ENCODE measurements at places on chromosomes 13 and 19. TPM values are rescaled to one million over a fixed set of nuclear protein-coding genes. Genes with fewer than 3 reads are reported as not detected.

The PEG3 gene
- total RNA-seq: 7.7 TPM

The PVR gene
- 42.8 TPM for total RNA-seq

The RASGRP4 gene
- total RNA-seq: 3.5 TPM

The FFAR1 gene
- not detected for total RNA-seq

The KCNC3 gene
- 8.6 TPM for total RNA-seq

The DNAAF3 gene
- total RNA-seq: 7.3 TPM

The DACT3 gene
- total RNA-seq: 31.0 TPM

The THOP1 gene
- total RNA-seq: 44.5 TPM

The LGALS7B gene
- 3.1 TPM for total RNA-seq

The IGFL3 gene
- total RNA-seq: not detected

The PALM gene
- total RNA-seq: 26.1 TPM

The SWSAP1 gene
- total RNA-seq: 4.9 TPM

The HIPK4 gene
- total RNA-seq: not detected

DNA sequence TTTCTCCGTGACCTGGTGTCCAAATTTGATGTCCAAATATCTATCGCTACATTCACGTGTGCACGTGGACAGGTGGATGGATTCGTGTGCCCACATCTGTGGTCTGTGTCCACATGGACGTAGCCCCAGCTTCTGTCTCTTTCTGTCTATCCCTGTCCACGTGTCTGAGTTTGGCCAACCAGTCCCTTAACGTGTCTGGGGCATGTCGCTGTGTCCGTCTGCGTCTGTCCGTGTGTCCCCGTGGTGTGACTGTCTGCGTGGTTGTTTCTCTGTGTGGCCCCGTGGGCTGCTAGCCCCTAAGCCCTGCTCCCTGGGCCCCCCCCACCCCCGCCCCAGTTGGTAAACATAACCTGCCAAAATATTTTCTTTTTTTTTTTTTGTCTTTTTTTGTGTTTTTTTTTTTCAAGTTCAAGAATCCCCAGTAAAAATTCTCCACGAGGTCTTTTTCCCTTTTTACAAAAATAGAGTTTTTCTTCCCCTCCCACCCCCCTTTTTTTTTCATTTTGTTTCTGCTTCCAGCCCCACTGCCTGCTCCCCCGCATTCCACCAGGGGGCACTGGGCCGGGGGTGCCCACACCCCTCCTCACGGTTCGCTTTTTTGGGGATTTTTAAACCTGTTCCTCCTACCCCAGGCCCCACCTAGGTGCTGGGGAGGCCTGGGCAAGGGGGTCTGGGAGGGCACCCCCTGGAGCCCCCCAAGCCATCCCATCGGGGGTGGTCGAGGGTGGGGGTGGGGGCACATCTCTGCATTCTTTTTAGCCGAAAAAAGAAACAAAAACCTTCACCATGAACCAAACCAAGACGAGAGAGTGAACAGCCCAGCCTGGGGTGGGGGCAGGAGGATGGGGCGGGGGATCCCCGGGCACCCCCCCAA, 18.3 kb downstream of the PRKCSH start:
- DNase-seq: no peak

GRCh38 chr13:113904411-113904810, 40.5 kb upstream of the GAS6 start:
- DNase-seq: peak; percentile 65

GRCh38 chr19:11239377-11240000, at the start of gene ANGPTL8:
Gene ANGPTL8, plus strand, starts transcription at chr19:11239619. Its CDS starts 19 bp downstream, at chr19:11239638.
- no peak for DNase-seq

GRCh38 chr13:40470660-40471059, 195.8 kb downstream of the FOXO1 start:
- peak; percentile 28 for DNase-seq

GRCh38 chr13:114109641-114110041, 22.8 kb downstream of the RASA3 start:
- no peak for DNase-seq

- DNase-seq: no peak
Measured at GRCh38 chr19:10207026-10207425, 12.3 kb upstream of the DNMT1 start.

- DNase-seq: no peak
Measured at GRCh38 chr13:85738696-85739320, 60.4 kb downstream of the SLITRK6 start.

DNA sequence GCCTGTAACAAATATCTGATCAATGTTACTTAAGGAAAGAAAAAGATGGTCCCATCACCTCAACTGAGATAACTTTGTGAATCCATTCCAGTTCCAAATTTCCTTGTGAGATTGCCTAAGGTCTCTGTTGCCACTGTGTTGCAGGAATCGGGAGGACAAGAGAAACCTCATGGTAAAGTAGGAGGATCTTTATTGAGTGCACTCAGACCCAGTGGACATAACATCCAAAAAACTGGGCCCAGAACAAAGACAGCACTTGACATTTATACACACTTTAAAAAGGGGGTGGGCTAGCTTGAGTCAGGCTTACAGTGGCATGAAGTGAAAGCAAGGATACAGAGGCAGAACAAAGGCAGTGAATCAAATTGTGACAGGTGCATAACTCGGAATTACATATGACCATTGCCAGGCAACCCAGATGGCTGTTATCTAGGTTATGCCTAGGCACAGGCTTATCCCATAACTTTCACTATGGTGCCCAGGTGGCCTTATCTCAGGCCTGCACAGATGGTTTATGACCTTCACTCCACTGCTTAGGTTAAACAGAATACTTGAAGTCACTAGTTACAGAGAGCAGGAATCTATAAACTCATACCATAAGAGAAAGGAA, 459.4 kb upstream of the PCDH20 start:
- DNase-seq: no peak

DNA sequence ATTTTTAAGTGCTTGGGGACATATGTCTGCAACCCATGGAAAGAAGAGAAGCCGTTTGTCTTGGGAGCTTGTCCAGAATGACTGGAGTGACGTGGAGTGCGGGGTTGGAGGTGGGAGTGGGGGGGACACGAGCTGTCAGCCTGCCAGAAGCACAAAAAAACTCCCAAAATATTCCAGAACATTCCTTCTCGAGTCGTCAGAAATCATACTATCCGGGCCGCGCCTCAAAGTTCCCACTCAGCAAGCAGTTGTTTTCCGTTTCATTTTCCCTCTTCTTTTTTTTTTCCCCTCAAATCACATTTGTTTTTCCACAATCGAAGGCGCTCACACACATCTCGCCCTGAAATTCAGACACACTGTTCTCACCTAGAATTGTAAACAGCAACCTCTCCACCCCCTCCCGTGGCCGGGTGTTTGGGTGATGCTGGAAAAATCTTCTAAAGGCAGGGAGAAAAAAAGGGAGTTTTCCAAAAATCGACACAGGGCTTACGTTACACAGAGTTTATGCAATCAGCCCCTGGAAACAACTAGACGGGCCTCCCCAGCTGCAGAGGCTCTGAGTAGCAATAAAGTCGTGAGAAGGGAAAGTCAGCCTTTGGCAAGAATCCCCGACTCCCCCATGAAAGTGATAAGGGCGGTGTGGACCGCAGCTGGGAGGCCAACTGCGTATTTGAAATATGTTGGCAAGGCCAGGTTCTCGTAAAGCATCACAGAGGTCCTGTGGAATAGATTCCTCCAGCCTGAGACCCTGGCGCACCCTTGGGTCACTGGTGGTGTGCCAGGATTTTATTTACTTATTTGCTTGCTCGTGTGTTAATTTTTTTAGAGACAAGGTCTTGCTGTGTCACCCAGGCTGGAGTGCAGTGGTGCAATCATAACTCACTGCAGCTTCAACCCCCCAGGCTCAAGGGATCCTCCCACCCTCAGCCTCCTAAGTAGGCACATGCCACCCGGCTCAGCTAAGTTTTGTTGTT, 31.2 kb upstream of the KLF2 start:
- DNase-seq: peak; percentile 68

- no peak for DNase-seq
Measured at GRCh38 chr13:43797869-43798268, 11.1 kb upstream of the ENOX1 start.

DNA sequence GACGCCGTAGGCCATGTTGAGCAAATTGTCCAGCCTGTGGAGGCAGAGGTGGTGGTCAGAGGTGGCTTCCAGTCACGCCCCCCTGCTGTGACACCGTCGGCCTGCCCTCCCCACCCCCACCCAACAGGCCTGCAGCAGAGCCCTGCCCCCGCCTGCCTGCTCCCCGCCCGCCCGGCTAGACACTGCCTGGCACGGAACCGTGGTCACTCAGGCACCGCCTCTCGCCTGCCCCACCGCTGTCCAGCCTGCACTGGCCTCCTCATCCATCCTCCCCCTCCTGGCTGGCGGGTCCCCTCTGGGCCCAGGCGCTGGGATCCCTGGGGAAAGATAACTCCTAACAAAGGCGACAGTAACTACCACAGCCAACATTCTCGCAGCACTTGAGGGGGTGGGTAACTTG, 21.7 kb downstream of the PRKCSH start:
- peak; percentile 41 for DNase-seq

GRCh38 chr13:74243637-74244526, 109.7 kb upstream of the KLF12 start:
- DNase-seq: no peak

DNA sequence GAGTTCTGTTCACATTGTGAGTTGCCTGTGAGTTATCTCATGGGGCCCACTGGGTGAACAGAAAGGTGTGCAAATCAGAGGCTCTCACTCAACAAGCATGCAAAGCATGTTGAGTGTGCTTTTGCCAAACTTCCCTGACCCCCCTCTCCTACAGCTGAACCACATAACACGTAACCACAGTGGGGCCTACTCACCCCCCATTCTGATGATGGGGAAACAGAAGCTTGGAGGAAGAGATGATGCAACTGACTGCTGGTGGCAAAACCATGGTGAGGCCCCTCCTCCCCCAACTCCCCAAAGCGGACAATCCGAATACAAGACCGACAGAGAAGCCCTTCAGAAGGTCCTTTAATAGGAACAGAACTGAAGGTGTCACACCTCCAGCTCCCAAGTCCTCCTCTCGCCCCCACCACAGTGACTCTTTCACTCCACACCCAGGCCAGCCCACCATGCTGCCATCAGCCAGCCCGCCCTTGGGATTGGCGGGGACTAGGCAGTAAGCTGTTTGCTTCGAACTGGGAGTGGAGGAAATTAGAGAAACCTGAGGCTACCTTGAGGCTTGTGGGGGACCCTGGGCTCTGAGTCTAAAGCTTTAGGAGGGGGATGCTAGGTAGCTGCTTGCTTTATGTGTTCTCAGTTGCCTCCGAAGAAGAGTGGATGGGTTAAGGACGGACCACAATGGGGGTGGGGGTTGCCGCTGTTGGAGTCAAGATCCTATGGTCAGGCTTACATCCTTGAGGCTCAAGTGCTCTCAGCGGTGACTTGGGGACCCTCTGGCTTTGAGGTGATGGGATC, 3.8 kb downstream of the ZNF784 start:
- no peak for DNase-seq

DNA sequence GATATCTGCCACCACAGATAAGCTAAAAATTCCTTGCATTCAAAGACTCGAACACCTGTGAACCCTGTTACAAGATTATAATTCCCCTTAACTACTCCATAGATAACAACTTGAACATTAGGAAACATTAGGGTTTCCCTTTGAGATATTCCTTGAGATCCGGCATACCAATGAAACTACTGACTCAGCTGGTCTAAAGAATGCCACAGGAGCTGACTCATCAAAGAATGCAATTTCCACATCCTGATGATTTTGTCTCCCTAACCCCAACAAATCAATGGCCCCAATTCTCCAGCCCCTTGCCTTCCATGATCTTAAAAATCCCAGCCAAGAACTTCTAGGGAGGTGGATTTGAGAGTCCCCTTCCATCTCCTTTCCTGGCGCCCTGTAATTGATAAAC, 35.6 kb upstream of the ZNF599 start:
- DNase-seq: no peak

GRCh38 chr13:95484052-95484451, 68.5 kb upstream of the CLDN10 start:
- no peak for DNase-seq

GRCh38 chr19:13544423-13544822, 38.1 kb upstream of the CACNA1A start:
- no peak for DNase-seq

DNA sequence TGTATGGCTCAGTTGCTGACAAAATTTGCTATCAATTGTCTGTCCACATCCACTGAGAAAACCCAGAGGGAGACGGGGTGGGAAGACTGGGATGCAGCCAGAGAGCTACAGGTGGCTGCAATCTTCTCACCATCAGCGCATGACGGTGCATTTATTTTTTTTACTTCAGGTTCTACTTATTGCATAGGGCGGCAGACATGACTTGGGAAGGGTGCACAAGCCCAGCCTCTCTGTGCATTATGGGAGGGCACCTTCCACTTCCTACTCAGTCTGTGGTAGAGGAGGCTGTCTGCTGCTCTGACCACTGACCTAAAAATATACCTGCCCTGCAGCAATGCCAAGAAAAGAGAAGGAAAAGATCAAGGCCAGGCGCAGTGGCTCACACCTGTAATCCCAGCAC, 73.1 kb downstream of the ABCC4 start:
- no peak for DNase-seq

GRCh38 chr19:12284631-12285030, 10.1 kb downstream of the ZNF44 start:
- no peak for DNase-seq

- DNase-seq: no peak
Measured at GRCh38 chr13:113588394-113589111, 4.0 kb downstream of the TFDP1 start.

- no peak for DNase-seq
Measured at GRCh38 chr13:113458253-113459065, 5.2 kb upstream of the ADPRHL1 start.

GRCh38 chr13:35471706-35472322, 4.7 kb downstream of the MAB21L1 start:
- no peak for DNase-seq

DNA sequence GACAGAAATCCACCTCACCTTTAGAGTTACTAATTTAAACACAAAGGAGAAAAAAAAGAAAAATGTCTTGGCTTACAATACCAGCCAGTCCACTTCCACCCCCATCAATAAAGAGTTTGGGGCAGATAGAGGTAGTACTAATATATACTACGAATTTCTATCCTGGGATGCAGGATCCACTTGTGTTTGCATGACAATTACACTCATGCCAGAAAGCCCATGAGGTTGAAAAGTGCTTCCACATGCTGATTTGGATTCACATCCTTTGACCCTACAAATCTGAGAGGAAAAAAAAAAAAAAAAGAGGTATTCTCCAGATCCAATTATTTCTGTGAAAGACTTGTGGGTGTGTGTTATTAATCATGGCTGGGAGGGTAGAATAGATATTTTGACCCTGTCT, 335.2 kb downstream of the SLITRK1 start:
- no peak for DNase-seq

GRCh38 chr19:1019980-1020867, 699 bp downstream of the TMEM259 start:
- DNase-seq: no peak

DNA sequence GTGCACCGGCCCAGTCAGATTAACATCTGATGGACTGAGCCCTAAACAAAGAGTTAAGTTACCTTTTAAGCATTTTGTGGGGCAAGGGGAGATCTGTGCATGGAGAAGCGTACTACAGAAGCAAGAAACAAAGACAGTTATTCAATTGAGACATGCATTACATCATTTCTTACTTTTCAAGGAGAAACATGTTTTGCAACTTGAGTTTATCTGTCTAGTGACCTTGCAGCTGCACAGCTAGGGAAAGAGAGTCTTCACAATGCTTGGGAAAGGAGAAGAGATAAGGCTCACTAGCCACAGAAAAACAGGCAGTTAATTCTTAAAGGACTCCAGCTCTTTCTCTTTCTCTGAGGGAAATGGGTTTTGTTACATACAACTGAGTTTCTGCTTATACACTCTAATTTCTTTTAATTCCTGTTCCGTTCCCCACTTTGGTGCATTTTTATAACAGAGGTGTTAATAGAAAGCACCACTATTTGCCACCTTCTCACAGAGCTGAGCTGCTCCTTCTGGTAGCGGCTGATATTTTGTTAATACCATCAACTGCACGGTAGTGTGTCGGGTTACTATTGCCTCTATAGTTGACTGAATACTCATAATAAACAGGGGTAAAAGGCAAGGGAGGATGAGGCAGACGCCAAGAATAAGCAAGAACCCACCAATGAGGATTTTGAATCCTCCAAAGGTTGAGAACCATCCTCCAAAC, 55.9 kb downstream of the ZNF431 start:
- DNase-seq: no peak

Measured in mucosa of gallbladder (tissue), 1 donor.